H1 (cell line): ENCODE measurements at places on chromosomes 3 and 15.

DNA sequence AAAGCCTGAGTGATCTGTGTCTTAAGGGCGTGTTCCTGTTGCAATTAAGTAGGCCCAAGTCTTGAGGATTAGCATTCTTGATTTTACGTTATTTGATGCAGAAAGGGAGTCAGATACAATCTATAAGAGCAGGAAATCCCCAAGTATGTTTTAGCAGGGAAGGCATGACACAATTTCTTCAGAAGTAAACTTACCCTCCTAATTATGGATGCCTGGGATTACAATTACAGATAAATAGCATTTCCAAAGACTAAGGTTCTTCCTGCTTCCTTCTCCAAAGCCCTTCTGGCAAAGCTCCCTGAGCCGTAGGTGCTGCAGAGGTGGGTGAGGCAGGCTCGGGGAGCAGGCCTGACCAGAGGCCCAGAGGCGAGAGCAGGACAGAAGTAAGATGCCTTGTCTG is 34.9 kb upstream of the ST6GAL1 start:
- DNase-seq, result no peak

DNA sequence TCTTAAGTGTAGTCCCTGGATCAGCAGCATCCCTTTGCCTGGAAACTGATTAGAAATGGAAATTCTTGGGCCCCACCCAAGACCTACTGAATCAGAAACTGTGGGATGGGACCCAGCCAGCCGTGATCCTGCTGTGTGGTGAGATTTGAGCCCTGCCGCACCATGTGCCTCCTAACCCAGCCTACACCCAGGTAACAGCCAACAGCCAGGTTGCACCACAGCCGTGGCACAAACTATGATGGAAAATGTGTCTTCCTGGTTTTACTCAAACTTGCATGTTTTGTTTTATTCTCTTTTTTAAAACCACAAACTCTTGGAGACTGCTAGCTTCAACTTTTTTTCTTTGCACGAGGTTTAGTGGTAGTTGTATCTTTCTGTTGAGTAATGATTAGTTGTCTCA is 2.6 kb downstream of the LIMD1 start:
- DNase-seq, result no peak

- DNase-seq, result no peak
These were observed 54.8 kb upstream of the LARS2 start for GRCh38 chr3:45333549-45333948.

DNA sequence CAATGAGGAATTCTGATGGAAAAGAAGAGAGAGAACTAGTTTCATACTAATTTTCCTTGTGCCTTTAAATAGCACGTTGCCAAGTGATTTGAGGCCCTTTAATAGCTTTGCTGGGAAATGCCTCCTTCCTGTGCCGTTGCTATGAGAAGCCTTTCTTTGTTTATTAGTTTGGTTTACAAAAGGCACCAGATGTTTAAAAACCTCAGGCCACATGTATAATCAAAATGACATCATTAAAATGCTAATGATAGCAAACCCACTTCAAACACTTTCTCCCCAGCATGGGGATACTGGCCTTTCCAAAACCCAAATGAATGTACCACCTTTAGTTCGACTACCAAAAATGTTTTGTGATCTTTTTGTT is 50.0 kb upstream of the TBC1D23 start:
- DNase-seq, result no peak

DNA sequence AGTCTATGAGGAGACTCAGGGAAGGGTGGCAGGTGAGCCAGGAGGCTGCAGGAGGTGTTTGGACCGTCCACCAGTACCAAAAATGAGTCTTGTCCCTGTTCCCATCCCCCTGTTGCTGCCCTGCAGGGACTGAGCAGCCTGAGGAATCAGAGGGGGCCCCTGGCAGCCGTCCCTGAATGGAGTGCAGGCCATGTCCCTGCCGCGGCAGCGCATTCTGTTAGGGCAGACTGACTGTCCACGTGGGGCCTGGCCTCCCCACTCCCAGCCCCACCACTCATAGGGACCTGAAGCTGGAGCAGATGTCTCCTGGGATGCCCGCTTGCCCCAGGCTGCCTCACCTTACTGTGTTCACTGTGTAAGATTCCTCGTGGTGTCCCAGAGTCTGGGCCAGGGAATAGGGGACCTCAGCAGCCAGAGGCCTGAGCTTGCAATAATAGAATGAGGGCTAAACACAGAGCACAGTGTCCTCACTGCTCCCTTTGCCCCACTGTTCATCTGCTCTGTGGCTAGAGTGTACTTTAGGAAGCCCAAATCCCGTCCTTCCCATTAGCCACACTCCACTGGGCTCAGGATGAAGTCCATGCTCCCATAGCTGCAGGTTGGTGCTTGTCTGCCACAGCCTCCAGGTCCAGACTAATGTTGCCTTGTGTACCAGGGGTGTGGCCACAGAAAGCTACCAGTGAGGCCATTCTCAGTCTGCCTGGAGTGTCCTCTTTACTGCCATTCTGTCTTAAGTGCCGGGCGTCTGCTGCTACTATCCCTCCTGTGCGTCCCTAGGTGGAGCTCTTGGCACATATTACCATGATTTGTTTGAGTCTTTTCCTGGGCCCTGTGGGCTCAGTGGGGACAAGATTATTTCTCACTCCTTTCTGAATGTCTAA is 63.2 kb downstream of the HCN4 start:
- DNase-seq, result peak; percentile 39

- DNase-seq, result no peak
These were observed 80.6 kb upstream of the MITF start for GRCh38 chr3:69658514-69659140.

GRCh38 chr3:170553788-170554757 is 31.8 kb downstream of the SLC7A14 start:
- DNase-seq, result no peak

DNA sequence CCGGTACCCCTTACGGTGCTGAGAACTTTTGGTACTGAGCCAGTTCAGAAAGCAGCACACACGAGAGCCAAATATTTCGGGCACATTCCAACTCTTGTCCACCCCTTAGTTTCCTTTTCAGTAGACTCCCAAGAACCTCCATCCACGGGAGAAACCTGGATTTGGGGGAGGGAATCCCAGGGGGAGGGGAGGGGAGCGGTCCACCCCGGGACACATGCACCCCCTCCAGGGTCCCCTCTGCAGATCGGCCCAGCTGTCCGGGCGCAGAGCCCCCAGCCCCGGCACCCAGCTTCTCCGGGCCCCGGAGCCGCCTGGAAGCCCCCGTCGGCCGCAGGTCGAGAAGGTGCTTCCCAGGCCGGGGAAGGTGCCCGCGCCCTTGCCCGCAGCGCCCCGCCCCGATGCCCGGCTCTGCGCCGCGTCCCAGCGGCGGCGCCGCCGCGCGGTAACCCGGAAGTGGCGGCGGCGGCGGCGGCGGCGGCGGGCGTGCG is 455 bp upstream of the ABHD17C start:
- peak; percentile 63 for DNase-seq

GRCh38 chr15:52464478-52464877 is 64.2 kb downstream of the MYO5A start:
- no peak for DNase-seq

DNA sequence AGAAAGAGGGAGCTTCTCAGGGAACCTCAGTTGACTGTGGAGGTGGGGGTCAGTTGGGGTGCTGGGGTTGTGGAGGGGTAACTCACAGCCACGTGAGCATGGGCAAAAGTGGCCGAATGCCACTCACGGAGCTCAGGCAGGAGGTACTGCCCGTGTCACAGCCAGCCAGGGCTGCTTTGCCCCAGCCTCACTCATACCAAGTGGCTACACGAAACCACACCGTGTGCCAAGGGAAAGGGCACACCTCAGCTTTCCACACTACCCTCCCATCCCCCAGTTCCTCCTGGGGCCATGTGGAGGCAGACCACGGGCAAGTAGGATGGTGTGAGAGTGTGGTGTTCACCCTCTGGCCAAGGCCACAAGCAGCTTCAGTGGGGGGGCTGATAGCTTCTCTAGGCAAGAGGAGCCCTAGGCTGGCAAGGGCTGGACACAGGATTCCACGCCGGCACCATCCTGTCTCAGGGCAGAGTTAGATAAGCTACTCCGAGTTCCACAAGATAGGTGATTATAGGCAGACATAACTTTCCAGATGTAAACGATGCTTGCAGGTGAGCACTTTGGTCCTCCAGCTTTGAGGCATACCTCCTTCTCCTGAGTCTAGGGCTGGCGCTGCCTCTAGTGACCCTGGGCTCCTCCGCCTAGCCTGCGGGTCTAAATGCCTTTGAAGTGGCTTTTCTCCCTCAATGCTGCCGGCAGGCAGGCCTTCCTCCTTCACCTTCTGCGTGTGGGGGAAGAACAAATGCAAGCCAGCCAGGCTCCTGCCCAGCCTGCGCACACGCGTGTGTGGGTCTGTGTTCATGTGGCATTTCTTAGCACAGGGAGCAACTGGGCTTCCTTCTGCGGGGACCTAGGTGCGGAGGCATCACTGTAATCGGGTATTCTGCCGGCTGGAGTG is 25.0 kb downstream of the RGMA start:
- no peak for DNase-seq

DNA sequence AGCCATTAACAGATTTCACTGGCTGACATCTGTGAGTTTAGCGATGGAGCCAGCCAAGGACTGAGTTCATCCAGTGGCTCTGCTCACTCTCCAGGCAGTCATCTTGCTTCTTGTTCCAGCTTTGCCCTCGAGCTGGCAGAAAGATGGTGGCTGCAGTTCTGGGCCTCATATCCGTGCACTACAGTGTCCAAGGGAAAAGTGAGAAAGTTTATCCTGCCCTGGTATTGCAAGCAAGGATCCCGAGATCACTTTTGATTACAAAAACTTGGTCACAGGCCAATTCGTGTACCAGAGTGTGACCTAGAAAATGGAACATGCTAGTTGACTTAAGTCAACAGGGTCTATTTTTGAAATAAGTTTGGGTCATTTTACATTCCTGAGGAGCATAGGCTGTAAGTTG is 288.0 kb upstream of the CHRM5 start:
- DNase-seq, result no peak

DNA sequence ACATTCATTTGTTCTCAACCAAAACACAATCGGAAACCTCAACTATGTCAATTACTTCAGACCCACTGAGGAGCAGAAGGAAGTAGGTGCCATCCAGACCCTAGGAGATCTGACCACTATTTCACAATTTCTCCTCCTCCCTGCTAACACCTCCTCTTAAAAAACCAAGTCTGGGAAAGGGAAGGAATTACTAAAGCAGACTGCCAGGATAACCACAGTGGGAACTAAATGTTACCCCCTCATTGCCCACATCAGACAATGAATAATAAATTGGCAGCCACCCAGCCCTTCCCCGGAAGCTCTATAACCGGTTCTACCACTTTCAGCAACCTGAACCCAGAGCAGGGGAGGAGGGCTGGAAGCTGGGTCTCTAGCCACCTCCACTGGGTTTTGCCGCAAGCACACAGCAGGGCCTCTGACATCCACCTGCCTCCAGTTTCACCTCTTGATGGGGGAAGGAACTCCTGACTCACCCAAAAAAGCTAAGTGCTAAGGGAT is 17.6 kb downstream of the C15orf62 start:
- DNase-seq, result peak; percentile 64

DNA sequence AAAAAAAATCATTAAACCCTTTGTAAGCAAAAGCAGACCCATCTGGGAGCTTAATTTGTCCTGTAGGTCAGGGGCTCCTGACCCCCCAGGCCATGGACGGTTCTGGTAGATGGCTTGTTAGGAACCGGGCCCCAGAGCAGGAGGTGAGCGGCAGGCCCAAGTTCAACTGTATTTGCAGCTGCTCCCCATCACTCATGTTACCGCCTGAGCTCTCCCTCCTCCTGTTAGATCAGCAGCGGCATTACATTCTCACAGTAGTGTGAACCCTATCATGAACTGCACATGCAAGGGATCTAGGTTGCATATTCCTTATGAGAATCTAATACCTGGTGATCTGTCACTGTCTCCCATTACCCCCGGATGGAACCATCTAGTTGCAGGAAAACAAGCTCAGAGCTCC is 60.7 kb downstream of the FSIP1 start:
- no peak for DNase-seq

GRCh38 chr15:48794697-48795134 is 16.2 kb downstream of the CEP152 start:
- no peak for DNase-seq

GRCh38 chr15:89751748-89752147 is 699 bp upstream of the MESP1 start:
- DNase-seq, result no peak

DNA sequence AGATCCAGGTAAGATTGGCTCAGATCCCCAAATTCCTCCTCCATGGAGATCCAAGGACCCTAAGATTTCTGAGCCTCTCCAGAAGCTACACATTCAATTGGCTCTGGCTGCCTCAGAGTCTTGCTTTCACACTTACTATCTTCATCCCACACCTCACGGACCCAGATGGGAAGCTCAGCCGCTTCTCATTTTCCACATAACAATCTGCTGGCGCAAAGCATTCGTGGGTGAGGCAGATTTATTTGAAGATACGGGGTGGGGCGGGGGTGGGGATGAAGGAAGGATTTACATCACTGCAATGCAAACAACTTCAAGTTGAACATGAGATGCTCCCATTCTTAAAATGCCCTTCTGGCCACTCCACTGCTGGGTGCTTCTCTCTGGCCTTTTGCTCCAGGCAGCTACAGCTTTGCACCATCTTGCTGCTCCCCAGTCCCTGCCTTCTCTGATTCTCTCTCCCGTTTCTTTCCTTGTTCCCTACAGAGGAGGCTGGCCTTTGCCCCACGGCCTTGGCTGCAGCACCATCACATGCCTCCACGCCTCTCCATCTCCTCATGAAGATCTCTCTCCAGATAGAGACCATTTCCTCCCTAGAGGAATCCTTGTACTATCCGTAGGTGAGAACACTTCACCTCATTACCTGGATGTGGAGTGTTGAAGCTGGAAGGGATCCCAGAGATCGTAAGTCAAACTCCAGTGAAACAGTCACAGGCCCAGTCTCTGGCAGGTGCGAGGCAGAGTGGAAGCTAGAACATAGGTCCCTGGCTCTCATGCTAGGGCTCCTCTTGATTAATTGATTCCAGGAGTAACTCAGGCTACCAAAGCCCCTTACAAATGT is 175.9 kb downstream of the RPLP1 start:
- no peak for DNase-seq

DNA sequence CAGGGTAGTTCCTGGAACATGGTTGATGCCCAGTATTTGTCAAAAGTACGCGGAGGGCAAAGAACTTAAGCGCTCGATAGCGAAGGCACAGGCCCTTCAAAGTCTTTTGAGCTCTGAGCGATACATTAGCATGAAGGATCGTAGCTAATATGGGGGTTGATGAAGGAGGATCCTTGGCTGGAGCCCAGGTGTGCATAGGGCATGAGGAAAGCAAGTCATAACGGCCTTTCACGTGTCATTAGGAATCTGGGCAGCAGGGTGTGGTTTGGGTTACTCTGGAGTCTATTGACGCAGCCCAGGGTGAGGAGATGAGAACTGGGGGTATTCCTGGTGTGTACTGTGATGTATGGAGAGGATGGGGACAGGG is 31.7 kb downstream of the SPINK8 start:
- DNase-seq, result no peak

GRCh38 chr3:137110392-137110996 is 152.7 kb downstream of the IL20RB start:
- no peak for DNase-seq

GRCh38 chr15:98651036-98651481 is 2.7 kb downstream of the IGF1R start:
- DNase-seq, result no peak

DNA sequence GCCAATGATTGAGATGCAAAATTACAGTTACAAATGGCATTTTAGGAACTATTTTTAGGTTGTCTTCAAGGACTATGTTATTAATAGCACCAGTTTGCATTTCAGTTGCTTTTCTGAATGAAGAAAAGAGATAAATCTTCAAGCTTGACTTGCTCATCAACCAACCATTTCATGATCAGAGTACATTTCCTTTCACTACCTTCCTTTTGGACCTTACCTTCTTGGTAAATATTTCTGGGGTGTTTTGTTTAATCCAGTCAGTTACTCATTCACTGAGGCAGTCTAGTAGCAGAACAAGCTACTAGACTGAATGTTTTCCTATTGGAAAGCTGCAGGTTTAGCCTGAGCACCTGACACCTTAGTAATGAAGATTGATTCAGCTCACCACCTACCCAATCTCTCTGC is 8.2 kb downstream of the SLC27A2 start:
- no peak for DNase-seq
